ENCODE measurements at places on chromosomes 4 and X. TPM values are rescaled to one million over a fixed set of nuclear protein-coding genes. Genes with fewer than 3 reads are reported as not detected.

- no peaks in the 10 kb centered on the region for H3K4me1 ChIP-seq
- H3K27me3 ChIP-seq, result no peaks in the 10 kb centered on the region
- no peak for DNase-seq
- H3K27ac ChIP-seq, result no peak overlapping the region
- no peaks in the 10 kb centered on the region for H3K36me3 ChIP-seq
Observed at GRCh38 chr4:113083346-113083745, 33.9 kb downstream of the ANK2 start.

GRCh38 chrX:24268786-24269185, 45.1 kb downstream of the SUPT20HL2 start:
- DNase-seq, result no peak
- no peak overlapping the region for H3K4me3 ChIP-seq
- no peak overlapping the region for H3K27ac ChIP-seq
- H3K4me1 ChIP-seq, result no peaks in the 10 kb centered on the region
- H3K27me3 ChIP-seq, result no peaks in the 10 kb centered on the region
- no peaks in the 10 kb centered on the region for H3K36me3 ChIP-seq

DNA sequence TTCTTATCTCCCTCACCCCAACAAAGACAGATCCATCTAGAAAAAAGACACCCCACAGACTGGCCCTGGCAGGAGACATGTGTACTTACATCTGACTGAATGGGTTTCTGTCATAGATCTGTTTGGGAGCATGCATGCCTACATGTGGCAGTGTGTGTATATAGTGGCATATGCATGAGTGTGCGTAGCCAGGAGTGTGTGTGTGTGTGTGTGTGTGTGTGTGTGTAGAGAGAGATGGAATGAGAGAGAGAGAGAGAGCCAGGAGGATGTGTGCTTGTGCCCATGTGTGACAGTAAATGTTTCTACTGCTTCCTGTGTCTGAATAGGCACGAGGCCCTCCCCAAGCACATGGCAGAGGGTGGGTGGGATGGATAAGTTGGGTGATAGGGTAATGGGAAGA, 37.1 kb downstream of the EFNB1 start:
- no peaks in the 10 kb centered on the region for H3K4me1 ChIP-seq
- no peak overlapping the region for H3K4me3 ChIP-seq
- H3K27ac ChIP-seq, result no peak overlapping the region
- H3K36me3 ChIP-seq, result no peaks in the 10 kb centered on the region
- H3K27me3 ChIP-seq, result no peaks in the 10 kb centered on the region
- no peak for DNase-seq

Gene PDK3
- total RNA-seq, result 12.5 TPM

GRCh38 chrX:24805201-24805600, 111.5 kb downstream of the POLA1 start:
- no peak overlapping the region for H3K4me3 ChIP-seq
- no peak for DNase-seq

DNA sequence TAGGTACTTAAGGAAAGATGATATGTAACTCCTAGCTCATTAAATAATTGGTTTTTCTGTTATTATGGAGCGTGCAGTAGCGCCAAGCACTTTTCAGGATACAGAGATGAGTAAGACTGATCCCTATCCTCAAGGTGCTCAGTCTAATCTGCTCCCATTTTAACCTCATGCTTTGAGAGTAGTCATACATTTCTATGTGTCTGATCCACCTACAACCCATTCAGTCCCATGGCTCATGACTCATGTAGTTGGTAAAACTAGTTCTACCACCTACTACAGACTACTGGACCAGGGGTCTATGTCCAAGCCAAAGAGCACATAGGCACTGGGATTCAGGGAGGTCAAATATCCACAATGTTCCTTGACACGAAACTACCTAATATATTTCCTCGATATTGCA, 60.8 kb downstream of the TMEM154 start:
- no peaks in the 10 kb centered on the region for H3K4me1 ChIP-seq
- H3K4me3 ChIP-seq, result no peak overlapping the region
- H3K27me3 ChIP-seq, result no peaks in the 10 kb centered on the region
- no peak overlapping the region for H3K27ac ChIP-seq

GRCh38 chrX:39158801-39159657, 357.8 kb downstream of the MID1IP1 start:
- H3K4me1 ChIP-seq, result peaks cover 13% of the 10 kb centered on the region
- peaks cover 14% of the 10 kb centered on the region for H3K27me3 ChIP-seq
- DNase-seq, result no peak
- H3K36me3 ChIP-seq, result no peaks in the 10 kb centered on the region

GRCh38 chrX:13747836-13748235, 13.3 kb downstream of the OFD1 start:
- no peak overlapping the region for H3K4me3 ChIP-seq
- no peak overlapping the region for H3K27ac ChIP-seq
- peak; percentile 20 for DNase-seq
- no peaks in the 10 kb centered on the region for H3K27me3 ChIP-seq

- no peaks in the 10 kb centered on the region for H3K27me3 ChIP-seq
- no peaks in the 10 kb centered on the region for H3K4me1 ChIP-seq
- no peak overlapping the region for H3K4me3 ChIP-seq
Observed at GRCh38 chr4:143482840-143483239, 30.7 kb upstream of the SMARCA5 start.

DNA sequence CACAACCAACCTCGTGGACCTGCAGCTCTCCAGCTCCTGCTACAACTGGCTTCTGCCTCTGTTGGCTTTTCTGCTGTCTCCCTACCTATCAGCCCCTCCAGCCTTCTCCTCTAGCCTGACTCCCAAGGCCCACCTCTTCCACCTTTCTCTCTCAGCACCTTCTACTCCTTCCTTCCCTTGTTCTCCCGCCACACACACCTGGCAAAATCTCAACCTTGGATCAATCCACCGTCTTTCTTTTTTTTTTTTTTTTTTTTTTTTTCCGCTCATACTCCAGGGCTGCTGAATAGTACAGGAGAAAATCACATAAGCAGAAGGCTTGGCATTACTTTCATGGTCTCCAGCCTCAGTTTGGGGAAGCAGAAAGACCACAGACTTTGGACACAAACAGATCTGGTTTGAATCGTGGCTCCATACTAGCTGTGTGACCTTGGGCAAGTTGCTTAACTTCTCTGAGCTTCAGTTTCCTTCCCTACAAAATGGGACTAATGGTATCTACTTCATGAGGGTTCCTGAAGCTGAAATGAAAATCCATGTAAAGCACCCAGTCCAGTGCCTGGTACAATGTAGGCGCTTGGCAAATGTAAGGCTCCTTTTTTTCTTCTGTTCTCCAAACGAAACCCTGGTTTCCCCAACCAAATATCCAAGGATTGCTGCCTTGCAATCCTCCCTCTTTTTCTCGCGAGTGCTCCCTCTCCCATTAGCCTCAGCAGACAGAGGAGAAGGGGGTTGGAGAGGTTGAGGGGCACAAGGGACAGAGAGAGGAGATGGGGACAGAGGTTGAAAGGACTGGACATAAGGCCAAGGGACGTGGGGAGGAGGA, 1.7 kb downstream of the FGD1 start:
- no peaks in the 10 kb centered on the region for H3K36me3 ChIP-seq
- H3K4me3 ChIP-seq, result no peak overlapping the region
- H3K27ac ChIP-seq, result no peak overlapping the region
- H3K27me3 ChIP-seq, result peaks cover 37% of the 10 kb centered on the region

- H3K4me3 ChIP-seq, result peak overlapping the region; percentile 64
- no peaks in the 10 kb centered on the region for H3K36me3 ChIP-seq
- DNase-seq, result peak; percentile 74
- H3K4me1 ChIP-seq, result peaks cover 36% of the 10 kb centered on the region
- peak overlapping the region; percentile 98 for H3K27ac ChIP-seq
- no peaks in the 10 kb centered on the region for H3K27me3 ChIP-seq
Observed at GRCh38 chr4:140049024-140049848, 104.7 kb downstream of the MAML3 start.

GRCh38 chr4:14646831-14647230, 355.4 kb upstream of the CPEB2 start:
- no peak for DNase-seq
- no peak overlapping the region for H3K4me3 ChIP-seq
- no peaks in the 10 kb centered on the region for H3K27me3 ChIP-seq

Gene RIPPLY1
- not detected for total RNA-seq

GRCh38 chr4:113973345-113973744, 6.1 kb downstream of the ARSJ start:
- DNase-seq, result no peak
- H3K27me3 ChIP-seq, result peaks cover 3% of the 10 kb centered on the region
- no peaks in the 10 kb centered on the region for H3K36me3 ChIP-seq
- no peak overlapping the region for H3K4me3 ChIP-seq
- H3K4me1 ChIP-seq, result no peaks in the 10 kb centered on the region

Gene MEPE
- 0.24 TPM for total RNA-seq

- H3K27ac ChIP-seq, result no peak overlapping the region
- H3K36me3 ChIP-seq, result no peaks in the 10 kb centered on the region
- no peak for DNase-seq
- no peaks in the 10 kb centered on the region for H3K27me3 ChIP-seq
- no peaks in the 10 kb centered on the region for H3K4me1 ChIP-seq
Observed at GRCh38 chr4:69743476-69744156, 16.8 kb downstream of the SULT1B1 start.

DNA sequence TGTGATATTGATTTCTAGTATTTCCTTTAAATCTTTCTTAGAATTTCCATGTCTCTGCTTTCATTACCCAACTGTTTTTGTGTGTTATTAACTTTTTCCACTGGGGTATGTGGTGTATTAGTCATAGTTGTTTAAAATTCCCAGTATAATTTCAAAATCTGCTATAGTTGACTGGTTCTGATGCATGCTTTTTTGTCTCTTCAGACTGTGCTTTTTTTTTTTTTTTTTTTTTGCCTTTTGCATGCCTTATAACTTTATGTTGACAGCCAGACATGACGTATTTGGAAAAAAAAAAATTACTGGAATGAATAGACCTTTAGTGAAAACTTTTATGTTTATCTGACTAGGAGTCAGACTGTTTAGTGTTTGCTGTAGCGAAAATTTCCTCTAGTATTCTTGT, 580.4 kb downstream of the ANKRD50 start:
- no peak for DNase-seq
- no peak overlapping the region for H3K4me3 ChIP-seq
- no peaks in the 10 kb centered on the region for H3K27me3 ChIP-seq
- no peaks in the 10 kb centered on the region for H3K36me3 ChIP-seq

DNA sequence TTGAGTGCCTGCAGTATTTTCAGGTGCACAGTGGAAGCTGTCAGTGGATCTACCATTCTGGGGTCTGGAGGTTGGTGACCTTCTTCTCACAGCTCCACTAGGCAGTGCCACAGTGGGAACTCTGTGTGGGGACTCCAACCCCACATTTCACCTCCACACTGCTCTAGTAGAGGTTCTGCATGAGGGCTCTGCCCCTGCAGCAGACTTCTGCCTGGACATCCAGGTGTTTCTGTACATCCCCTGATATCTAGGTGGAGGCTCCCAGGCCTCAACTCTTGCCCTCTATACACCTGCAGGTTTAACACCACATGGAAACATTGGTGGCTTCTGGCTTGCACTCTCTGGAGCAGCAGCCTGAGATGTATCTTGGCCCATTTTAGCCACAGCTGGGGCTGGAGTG, 17.0 kb upstream of the NELFA start:
- no peak overlapping the region for H3K27ac ChIP-seq
- H3K4me1 ChIP-seq, result no peaks in the 10 kb centered on the region
- DNase-seq, result no peak
- H3K4me3 ChIP-seq, result no peak overlapping the region
- no peaks in the 10 kb centered on the region for H3K36me3 ChIP-seq
